ENCODE measurements at places on chromosomes 7 and 10. TPM values are rescaled to one million over a fixed set of nuclear protein-coding genes. Genes with fewer than 3 reads are reported as not detected.

Gene MBL2
- total RNA-seq: not detected

Gene NET1
- total RNA-seq: 16.9 TPM

Gene AKR1B15
- not detected for total RNA-seq

Gene TUBB8
- total RNA-seq: not detected

Gene PIP
- total RNA-seq: not detected

Data from bronchial smooth muscle cell (primary cell).